ENCODE measurements at places on chromosomes 13 and 19.

- peak; percentile 50 for DNase-seq
These were observed 42.9 kb downstream of the WASF3 start for GRCh38 chr13:26600343-26600742.

DNA sequence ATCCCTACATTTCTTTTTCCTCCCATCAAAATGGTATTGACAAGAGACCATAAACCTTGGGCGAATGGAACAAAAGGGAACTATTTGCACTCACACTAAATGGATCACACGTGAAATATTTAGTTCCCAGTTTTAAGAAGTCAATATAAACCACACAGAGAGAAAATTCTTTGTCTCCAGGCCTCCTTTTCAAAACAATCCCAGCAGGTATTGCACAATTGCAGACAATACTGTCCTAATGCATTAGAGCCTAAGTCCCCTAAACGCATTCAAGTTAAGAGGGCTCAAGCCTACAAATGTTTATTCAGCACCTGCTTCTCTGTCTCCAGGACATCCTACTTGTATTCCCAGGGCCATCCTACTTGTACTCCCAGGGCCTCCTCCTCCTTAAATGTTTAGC lies 1.3 kb upstream of the B3GLCT start:
- no peak for DNase-seq

DNA sequence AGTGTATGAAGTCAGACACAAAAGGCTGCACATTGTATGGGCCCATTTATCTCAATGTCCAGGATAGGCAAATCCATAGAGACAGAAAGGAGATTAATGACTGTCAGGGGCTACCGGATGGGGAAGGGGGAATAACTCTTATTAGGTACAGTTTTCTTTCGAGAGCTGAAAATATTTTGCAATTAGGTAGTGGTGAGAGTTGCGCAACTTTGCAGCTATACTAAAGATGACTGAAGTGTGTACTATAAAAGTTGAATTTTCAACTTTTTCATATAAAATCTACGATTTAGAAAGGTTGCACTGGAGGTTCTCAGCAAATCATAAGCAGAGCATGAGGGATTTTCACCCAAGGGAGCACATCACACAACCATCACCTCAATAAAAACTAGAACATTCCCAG lies 16.1 kb upstream of the SLC15A1 start:
- DNase-seq: no peak

- DNase-seq: peak; percentile 87
These were observed 276.4 kb downstream of the KLF5 start for GRCh38 chr13:73335210-73335609.

DNA sequence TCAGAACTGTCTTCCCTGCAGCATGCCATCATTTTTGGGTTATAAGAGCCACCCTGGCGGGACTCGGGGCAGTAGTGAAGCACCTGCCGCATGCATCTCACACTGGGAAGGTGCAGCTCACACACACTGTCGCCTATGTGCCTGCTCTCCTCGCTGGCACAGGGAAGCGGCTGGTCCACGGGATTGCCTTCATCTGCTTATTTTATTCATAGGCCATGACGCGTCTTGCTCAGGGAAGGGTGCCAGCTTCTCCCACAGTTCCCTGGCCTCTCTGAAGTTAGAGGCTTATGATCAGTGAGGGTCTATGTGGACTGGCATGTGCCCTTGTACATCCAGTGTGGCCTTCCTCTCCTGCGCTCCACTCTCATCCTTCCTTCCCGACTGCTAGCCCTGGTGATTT lies 150.0 kb downstream of the KLF12 start:
- no peak for DNase-seq

- peak; percentile 80 for DNase-seq
These were observed at the start of gene TRAPPC5 for GRCh38 chr19:7680606-7681339. TRAPPC5 (plus strand) TSS chr19:7680833; CDS start chr19:7682254, 1,421 bp downstream.

- DNase-seq: peak; percentile 46
These were observed 105.6 kb downstream of the RAB20 start for GRCh38 chr13:110455941-110456340.

DNA sequence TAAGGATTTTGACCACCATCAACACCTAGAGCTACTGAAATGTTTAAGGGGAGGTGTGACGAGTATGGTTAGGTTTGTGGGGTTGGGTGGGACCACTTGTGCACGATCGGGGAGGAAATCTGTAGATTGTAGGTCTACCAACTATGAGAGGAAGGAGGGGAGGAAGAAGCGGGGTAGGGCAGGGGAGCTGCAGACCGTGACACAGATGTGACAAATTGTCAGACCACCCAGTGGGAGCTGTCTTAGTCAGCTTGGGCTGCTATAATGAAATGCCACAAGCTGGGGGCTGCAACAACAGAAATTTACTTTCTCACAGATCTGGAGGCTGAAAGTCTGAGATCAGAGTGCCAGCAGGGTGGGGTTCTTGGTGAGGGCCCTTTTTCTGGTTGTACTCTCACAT lies 62.2 kb upstream of the ARGLU1 start:
- no peak for DNase-seq

GRCh38 chr19:45376045-45376724 lies 5.8 kb upstream of the ERCC2 start:
- peak; percentile 99 for DNase-seq

- peak; percentile 48 for DNase-seq
These were observed 6.5 kb downstream of the INSR start for GRCh38 chr19:7287722-7288121.

- no peak for DNase-seq
These were observed 2.0 kb downstream of the ZNF57 start for GRCh38 chr19:2902590-2903218.

GRCh38 chr19:902446-903226 lies 9.4 kb downstream of the RNU6-9 start:
- no peak for DNase-seq

DNA sequence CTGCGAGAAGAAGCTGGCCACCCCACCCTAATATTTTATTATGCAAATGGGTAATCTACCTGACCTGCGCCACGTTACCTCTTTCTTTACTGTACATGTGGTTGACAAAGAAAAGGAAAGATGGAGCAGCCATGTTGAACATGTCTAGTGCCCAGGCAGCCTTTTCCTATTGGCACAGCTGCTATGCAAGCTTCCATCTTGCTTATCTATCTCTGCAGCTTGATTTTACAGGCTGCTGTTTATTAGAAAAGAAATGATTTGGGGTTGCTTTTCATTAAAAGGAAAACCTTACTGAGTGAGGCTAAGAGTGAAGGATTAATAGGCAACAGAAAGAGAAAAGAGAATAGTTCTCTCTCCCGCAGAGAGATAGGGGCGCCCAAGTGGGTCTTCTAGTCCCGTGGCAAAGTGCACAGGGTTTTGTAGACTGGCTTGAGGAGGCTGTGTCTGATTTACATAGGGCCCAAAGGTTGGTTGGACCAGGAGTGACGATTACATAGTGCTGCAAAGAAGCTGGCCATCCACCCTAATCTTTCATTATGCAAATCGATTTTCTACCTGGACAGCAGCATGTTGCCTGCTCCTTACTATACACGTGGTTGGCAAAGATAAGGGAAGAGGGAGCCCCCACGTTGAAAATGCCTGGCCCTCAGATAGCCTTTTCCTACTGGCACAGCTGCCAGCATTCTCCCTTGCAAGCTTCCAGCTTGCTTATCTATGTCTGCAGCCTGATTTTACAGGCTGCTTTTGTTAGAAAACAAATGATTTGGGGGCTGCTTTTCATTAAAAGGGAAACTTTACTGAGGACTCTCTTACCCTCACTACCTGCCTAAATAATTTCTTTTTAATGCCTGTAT lies 28.3 kb downstream of the OR10H4 start:
- DNase-seq: no peak

DNA sequence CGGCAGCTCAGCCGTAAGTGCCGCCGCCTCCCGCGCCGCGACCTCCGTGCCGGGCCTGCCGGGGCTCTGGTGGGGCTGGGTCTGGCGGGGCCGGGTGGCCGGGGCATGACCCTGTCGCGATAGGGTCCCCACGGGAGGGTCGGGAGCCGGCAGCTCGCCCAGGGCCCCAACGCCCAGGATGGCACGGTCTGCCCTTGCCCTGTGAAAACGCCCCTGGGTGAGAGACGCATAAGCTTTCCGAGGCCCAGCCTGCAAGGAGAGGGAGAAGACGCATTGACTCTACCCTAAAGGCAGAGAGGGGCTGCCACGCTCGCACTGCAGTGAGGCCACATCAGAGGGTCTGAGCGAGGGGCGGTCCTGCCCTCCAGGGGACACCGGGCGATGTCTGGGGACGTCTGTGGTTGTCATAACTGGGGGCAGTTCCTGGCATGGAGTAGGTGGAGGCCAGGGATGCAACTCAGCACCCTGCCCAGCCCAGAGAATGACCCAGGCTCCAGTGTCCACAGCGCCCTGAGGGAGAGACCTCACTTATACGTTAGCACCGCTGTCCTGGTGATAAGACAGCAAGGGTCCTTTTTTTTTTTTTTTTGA lies 539 bp downstream of the ZNF554 start:
- DNase-seq: peak; percentile 24

GRCh38 chr13:23466144-23467002 lies 32.9 kb upstream of the SACS start:
- peak; percentile 84 for DNase-seq

DNA sequence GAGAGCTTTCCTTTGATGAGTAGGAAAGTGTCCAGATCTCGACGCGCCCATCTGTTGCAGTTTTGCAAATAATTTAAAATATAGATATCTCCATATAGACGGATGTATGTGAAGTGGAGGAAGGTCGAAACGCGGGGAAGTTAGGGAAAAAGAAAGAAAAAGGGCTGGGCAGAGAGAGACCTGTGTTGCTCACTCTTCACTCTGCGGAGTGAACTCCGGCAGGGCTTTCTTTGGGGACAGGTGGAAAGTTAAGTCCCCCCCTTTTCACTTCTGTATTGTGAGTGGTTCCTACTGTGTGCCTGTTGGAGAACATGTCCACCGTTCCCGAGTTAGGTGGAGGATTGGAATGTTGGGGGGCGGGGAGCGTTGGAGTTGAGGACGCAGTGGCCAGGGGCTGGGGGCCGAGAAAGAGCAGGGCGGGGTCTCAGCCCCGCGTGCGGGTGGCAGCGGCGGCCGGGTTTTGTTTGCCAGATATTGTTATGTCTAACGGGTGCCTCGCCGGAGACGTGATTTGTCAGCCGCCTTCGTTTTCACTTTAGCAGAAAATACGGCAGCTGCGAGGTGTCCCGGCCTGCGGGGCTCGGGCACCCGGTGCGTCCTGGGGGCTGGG lies 145.1 kb upstream of the ZNF536 start:
- DNase-seq: no peak

- no peak for DNase-seq
These were observed 31.1 kb upstream of the ATP12A start for GRCh38 chr13:24648983-24649687.

DNA sequence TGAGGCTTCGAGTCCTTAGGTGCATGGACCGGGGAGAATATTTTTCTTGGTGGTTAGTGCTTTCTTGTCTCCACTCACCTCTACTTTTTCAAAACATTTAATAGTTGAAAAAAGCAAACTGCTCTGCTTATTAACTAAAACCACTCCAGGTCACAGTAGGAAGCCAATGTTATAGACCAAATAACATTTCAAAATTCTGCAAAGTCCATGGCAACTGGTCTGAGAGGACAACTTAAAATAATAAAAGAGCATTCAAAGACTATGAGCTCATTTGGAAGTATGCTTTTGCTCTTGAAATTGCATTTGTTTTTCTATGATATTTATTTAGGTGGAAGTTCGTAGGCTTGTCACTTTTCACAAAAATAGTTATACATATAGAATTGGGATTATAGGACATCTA lies 483.0 kb downstream of the DCT start:
- no peak for DNase-seq

Measured in EH (cell line).